Breast epithelium (tissue), 4 donors: ENCODE measurements at places on chromosomes 11 and 22.

DNA sequence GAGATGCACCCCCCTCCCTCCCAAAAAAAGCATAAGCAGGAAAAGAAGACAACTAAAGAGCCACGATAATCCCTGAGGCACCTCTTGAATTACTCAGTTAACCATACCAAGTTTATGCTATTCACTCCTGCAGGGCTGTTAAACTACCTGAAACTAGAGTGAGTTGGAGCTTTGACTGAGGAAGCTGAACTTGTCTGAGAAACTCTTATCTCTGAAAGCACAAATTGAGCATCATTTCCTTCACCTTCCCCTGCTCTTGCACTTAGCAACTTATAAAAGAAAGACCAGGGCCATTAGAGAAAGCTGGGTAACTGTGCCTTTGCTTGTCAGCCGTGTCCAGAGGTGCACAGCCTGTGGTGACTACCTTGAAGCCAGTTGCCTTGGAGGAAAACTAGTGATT, 745.6 kb downstream of the NELL1 start:
- DNase-seq: no peak

- no peak for DNase-seq
Observed at GRCh38 chr22:47036352-47036751, 273.9 kb downstream of the TBC1D22A start.

DNA sequence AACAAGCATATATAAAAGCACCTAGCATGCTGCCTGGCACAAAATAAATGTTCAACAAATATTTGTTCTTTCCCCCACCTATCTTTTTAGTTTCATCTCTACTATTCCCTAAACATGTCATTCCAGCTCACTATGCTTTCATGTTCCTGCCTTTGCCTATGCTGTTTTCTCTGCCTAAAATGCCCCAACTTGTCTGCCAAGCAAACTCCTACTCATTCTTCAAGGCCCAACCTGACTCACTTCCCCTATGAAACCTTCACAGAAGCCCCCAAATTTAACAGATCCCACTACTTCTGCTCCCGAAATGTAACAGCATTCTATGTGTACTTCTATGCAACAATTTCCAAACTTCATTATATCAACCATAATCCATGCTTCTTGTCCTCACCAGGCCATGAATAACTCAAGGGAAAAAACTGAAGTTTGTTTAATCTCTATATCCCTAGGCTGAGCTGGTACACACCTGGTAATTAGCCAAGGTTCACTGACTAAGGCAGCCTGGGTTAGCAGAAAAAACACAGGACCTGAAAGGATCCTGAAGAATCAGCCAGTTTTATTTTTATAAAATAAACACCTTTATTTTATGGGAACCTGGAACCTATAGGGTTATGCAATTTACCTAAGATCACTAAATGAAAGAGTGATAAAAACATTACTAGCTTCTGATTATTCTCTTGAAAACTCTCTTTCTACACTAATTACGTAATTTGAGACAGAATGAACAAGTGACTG, 72.2 kb downstream of the PAK1 start:
- DNase-seq: no peak

DNA sequence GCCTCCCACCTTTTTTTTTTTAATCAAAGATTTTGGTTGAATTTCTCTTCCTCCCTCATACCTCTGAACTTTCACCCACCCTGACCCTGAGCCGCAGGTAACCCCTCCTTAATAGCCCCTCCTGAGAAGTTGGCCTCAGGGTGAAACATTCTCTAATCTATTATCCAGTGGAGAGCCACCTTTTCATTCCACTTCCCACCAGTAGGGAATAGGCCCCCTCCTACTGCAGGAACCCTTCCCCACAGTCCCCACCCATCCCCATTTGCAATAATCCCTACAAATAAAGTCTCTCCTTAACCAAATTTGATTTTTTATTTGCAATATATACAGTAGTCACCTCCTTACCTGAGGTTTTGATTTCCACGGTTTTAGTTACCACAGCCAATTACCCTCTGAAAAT, 2.1 kb upstream of the SLC35F2 start:
- no peak for DNase-seq

- DNase-seq: peak; percentile 58
Observed at GRCh38 chr11:126140926-126141280, 70.5 kb downstream of the RPUSD4 start.

DNA sequence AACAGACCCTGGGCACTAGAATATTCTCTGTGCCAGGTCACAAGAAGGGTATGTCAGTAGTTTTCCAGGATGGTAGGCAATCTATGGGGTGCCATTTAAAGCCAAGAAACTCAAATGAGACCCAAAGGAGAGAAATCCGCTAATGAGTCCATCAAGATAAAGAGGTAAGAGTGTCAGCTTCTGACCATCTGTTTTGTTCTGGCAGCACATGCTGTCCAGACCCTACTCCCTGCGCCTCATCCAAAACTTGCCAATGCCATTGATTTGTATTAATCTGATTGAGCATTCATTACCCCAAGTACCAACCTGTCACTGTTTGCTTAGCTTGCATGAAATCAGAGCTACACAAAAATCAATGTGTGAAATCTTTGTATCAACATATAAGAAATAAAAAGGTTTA, 229.0 kb downstream of the BLID start:
- no peak for DNase-seq
